ENCODE measurements at places on chromosomes 7 and 10. TPM values are rescaled to one million over a fixed set of nuclear protein-coding genes. Genes with fewer than 3 reads are reported as not detected.
A peak's percentile ranks its signal among the peaks of the same experiment; 100 is the strongest.

DNA sequence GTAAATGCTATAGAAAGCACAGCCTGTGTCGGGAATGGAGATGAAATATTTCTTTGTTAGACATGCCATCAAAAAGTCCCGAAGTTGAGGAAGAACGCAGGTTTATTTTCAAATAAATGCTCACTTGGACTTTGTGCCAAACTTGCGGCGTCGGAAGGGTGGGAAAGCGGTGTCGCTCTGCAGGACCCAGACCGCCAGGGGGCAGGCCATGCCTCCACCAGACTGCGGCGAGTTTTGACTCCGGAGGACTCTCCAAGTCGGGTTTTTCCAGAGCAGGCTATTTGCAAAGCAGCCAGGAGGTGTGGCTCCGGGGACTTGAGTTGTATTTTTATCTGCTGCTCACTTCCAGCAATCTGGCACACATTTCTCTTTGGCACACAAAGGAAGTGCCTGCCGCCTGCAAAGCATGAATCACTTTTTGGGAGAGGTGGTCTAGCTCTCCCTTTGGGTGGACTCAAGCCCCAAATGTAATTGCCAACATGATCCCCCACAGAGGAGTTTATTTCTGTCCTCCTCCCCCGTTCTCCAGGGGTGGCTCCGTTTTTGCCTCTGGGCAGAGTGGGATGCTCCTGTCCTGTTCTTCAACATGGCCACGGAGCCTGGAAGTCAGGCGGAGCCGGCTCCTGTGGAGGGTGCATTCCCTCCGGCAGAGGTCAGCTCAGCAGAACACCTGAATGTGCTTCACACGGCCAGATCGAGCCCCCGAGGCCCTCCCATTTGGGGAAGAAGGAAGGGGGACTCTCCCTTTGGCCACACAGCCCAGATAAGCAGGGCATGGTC, 82.3 kb upstream of the GPR26 start:
- H3K27me3 ChIP-seq: no peaks in the 10 kb centered on the region
- no peak overlapping the region for H3K27ac ChIP-seq
- no peaks in the 10 kb centered on the region for H3K4me1 ChIP-seq
- H3K4me3 ChIP-seq: no peak overlapping the region

DNA sequence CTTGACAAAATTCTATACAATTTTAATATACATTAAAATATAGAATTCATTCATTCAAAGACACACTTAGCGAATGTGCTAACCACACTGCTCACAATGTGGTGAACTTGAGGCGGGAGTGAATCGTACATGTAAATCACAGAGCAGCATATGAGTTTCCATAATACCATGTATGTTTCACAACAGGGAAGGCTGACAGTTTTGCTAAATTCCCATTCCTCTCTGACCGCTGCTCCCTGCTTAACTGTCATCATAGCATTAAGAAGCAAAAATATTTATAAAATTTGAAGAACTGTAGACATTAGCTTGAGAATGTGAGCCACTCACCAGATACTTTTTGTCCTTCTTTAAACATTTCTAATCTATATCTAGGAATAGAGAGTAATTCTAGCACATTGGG, 763.3 kb downstream of the MAGI2 start:
- no peak for DNase-seq
- no peak overlapping the region for H3K4me3 ChIP-seq
- H3K36me3 ChIP-seq: no peaks in the 10 kb centered on the region
- no peaks in the 10 kb centered on the region for H3K27me3 ChIP-seq
- no peaks in the 10 kb centered on the region for H3K4me1 ChIP-seq

The HOXA6 gene
- not detected for total RNA-seq

The SLC16A12 gene
- 2.3 TPM for total RNA-seq

- H3K27me3 ChIP-seq: no peaks in the 10 kb centered on the region
- H3K27ac ChIP-seq: no peak overlapping the region
- no peaks in the 10 kb centered on the region for H3K4me1 ChIP-seq
Measured at GRCh38 chr7:26694141-26694540, 170.2 kb downstream of the SKAP2 start.

DNA sequence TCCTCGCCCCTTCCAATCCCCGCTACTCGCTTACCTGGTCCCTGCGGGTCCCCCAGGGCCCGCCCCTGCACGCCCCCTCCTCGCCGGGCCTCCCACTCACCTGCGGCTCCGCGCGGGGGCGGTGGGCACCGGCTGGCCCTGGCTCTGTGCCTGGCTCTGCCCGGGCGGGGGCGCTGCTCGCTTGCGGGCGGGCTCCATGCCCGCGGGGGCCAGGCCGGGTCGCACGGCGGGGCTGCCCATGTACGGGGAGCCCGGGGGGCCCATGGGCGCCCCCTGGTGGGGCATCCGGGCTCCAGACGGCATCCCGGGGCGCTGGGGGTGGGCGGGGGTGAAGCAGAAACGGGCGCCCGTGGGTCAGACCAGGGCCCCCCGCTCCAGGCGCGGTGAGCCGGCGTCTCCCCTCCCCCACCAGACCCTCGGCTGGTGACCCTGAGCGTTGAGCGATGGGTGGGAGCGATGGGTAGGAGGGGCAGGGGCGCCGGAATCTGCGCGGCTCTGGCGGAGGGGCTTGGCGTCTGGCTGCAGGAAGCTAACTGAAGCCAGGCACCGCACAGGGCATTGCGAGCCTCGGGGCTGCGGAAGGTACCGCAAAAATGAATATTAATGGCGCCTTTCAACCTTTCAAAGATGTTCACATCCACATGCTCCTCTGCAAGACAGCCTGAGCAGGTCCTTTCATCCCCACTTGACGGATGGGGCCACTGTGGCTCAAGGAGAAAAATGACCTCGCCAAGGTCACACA, 3.0 kb downstream of the SMARCD3 start:
- peak overlapping the region; percentile 48 for H3K4me3 ChIP-seq
- H3K4me1 ChIP-seq: peaks cover 20% of the 10 kb centered on the region
- peak overlapping the region; percentile 98 for H3K27ac ChIP-seq
- no peaks in the 10 kb centered on the region for H3K27me3 ChIP-seq
- peaks cover 16% of the 10 kb centered on the region for H3K36me3 ChIP-seq
- peak; percentile 43 for DNase-seq

GRCh38 chr10:15540727-15541126, 169.6 kb upstream of the FAM171A1 start:
- H3K36me3 ChIP-seq: no peaks in the 10 kb centered on the region
- no peaks in the 10 kb centered on the region for H3K27me3 ChIP-seq
- DNase-seq: no peak
- H3K4me1 ChIP-seq: no peaks in the 10 kb centered on the region

GRCh38 chr10:103620352-103620740, 126.8 kb downstream of the NEURL1 start:
- no peak for DNase-seq
- peaks cover 13% of the 10 kb centered on the region for H3K36me3 ChIP-seq
- no peak overlapping the region for H3K27ac ChIP-seq
- no peaks in the 10 kb centered on the region for H3K27me3 ChIP-seq

GRCh38 chr7:20270371-20270770, 53.2 kb upstream of the MACC1 start:
- H3K27ac ChIP-seq: no peak overlapping the region
- no peaks in the 10 kb centered on the region for H3K36me3 ChIP-seq
- H3K4me1 ChIP-seq: no peaks in the 10 kb centered on the region
- no peaks in the 10 kb centered on the region for H3K27me3 ChIP-seq
- DNase-seq: no peak

DNA sequence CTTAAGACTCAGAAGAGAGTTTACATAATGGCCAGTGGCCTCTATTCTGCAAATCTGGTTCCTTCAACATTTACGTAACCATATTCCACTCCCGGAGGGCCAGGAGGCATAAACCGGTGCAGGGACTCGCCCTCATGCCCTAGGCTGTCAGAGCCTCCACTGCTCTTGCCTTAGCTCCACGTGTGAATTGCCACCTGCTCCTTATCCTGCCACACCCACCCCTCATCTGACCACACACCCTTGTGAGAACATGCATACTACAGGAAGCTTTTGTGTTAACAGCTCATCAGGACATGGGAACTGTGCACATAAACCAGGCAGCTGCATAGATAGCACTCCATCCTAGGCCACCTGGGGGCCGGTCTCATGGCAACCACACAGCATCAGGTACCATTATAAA, 146.7 kb upstream of the PFKP start:
- H3K27me3 ChIP-seq: peaks cover 4% of the 10 kb centered on the region
- no peak overlapping the region for H3K27ac ChIP-seq
- DNase-seq: no peak
- no peaks in the 10 kb centered on the region for H3K4me1 ChIP-seq
- no peak overlapping the region for H3K4me3 ChIP-seq

GRCh38 chr10:98365406-98366061, 49.4 kb downstream of the PYROXD2 start:
- H3K27me3 ChIP-seq: no peaks in the 10 kb centered on the region
- DNase-seq: no peak
- peaks cover 5% of the 10 kb centered on the region for H3K4me1 ChIP-seq
- H3K4me3 ChIP-seq: no peak overlapping the region
- H3K36me3 ChIP-seq: no peaks in the 10 kb centered on the region

DNA sequence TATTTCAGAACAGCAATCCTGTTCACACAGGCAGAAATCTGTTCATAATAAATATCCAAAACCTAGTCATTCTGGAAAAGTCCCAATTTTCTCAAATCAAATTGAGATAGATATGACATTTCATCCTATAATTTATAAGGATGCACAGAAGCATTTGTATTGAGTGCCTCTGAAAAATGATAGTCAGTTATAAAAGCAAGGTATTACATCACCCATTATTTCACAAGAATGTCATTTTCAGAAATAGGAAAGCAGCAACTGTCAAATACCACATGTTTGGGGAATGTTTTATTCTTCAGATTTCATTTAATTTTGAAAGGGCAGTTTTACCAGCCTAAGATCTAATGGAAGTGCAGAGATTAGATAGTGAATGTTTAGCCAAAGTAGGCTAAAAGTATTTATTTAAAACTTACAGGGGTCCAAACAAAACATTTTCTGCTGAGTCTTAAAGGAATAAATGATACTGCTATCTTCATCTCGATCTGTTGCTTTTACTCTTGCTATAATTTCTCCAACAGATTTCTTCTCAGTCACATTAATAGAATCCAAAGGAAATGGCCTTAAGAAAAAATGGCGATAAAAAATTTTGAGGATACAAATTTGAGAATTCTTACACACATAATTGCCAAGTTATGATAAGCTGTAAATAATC, 185.8 kb downstream of the HGF start:
- H3K4me1 ChIP-seq: no peaks in the 10 kb centered on the region
- H3K27me3 ChIP-seq: no peaks in the 10 kb centered on the region
- no peak for DNase-seq
- no peak overlapping the region for H3K4me3 ChIP-seq

GRCh38 chr10:306007-306674, 170.9 kb downstream of the ZMYND11 start:
- no peak overlapping the region for H3K4me3 ChIP-seq
- H3K4me1 ChIP-seq: peaks cover 13% of the 10 kb centered on the region
- H3K27me3 ChIP-seq: no peaks in the 10 kb centered on the region
- peaks cover 36% of the 10 kb centered on the region for H3K36me3 ChIP-seq

DNA sequence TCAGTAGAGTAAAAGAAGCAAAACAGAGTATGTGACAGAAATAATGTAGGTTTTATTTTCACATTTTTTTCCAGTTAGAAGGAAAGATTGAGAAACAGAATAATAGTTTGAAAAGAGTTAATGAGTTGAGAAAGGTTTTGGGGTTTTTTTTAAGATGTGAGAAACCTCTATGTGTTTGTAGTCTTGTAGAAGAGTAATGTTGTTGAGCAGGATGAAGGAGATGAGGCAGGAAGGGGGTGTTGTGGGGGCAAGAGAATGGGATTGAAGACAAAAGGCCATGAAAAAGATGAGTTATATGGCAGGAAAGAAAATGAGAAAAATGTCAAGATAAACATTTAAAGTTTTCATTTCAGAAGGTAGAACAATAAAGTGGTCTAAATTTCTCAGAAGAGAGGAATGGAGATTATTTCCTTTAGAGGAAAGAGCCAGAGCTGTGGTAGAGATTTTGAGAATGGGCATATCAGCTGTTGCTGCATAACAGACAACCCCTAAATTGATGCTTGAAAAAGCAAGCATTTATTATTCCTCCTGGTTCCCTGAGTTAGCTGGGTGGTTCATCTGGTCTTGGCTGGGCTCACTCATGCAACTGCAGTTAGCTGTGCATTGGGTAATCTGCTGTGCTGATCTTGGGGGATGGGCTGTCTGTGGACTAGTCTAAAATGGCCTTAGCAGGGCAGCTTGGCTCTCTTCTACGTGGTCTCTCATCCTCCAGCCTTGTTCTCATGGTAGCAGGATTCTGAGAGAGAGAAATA, 27.1 kb downstream of the PCGF5 start:
- H3K27me3 ChIP-seq: no peaks in the 10 kb centered on the region
- peaks cover 33% of the 10 kb centered on the region for H3K36me3 ChIP-seq
- no peak overlapping the region for H3K27ac ChIP-seq
- no peak overlapping the region for H3K4me3 ChIP-seq
- peaks cover 23% of the 10 kb centered on the region for H3K4me1 ChIP-seq

DNA sequence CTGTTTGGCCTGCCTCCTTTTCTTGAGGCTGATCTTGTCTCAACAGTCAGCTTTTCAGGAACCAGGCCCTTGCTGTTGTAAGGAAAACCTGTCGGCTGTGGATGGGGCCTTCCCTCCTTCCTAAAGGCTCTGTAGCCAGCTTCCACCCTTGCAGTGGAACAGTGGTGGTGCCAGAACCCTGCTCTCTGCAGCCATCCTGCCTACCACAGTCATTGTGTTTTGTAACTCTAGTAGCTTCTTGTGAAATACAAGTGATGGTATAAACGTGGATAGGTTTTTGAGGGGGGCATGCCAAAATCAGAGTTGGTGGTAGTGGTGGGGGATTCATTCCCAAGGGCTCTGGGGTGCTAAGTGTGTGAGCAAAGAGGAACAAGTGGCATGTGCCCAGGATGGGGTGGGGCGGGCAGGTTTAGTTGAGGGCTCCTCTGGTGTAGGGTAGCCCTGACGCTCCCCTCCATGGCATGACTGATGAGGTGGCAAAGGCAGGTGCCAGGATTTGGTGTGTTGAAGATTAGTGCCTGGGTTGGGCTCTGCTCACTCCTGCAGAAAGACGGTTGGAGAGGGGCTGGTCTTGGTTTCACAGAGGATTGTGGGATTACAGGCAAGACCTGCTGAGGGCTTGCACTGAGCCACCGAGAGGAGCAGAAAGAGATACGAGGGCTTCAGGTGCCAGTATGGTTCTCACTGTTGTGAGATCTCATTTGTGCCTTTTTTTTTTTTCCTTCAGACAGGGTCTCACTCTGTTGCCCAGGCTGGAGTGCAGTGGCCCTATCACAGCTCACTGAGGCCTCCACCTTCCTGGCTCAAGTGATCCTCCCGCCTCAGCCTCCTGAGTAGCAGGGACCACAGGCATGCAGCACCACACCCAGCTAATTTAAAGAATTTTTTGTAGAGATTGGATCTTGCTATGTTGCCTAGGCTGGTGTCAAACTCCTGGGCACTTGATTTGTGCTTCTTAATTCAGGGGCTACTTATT, 7.4 kb downstream of the TSPAN14 start:
- no peaks in the 10 kb centered on the region for H3K36me3 ChIP-seq
- no peak for DNase-seq
- H3K27ac ChIP-seq: peak overlapping the region; percentile 40

All from heart left ventricle (tissue), 16 donors.